HCT116 (cell line): ENCODE measurements at places on chromosomes 16 and 17.

GRCh38 chr17:8162997-8163977 is 539 bp upstream of the VAMP2 start:
- DNase-seq, result no peak

- peak; percentile 61 for DNase-seq
Measured at GRCh38 chr17:16273499-16273898, 56.5 kb downstream of the PIGL start.

GRCh38 chr17:75845058-75845711 is 981 bp upstream of the UNC13D start:
- DNase-seq, result peak; percentile 96

- no peak for DNase-seq
Measured at GRCh38 chr17:33433581-33433980, 140.5 kb upstream of the ASIC2 start.

- no peak for DNase-seq
Measured at GRCh38 chr17:64216338-64217248, 46.5 kb downstream of the TEX2 start.

DNA sequence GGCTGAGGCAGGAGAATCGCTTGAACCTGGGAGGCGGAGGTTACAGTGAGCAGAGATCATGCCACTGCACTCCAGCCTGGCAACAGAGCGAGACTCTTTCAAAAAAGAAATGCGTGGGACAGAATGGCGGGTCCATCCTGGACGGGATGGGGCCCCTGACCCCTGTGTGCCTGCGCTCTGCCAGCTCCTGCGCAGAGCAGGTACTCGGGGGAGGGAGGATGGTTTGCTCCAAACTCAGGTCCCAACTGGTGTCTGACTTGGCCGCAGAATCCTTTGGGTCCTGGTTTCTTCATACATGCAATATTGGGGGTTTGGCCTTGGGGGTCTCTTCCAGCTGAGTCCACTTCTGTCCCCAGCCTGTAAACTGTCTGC is 10.4 kb downstream of the CHMP6 start:
- no peak for DNase-seq

GRCh38 chr17:42530952-42531454 is 5.0 kb upstream of the NAGLU start:
- no peak for DNase-seq

- peak; percentile 85 for DNase-seq
Measured at GRCh38 chr16:88264641-88265285, 118.0 kb upstream of the ZNF469 start.

GRCh38 chr17:42132941-42133340 is 10.3 kb downstream of the HSPB9 start:
- no peak for DNase-seq

GRCh38 chr17:6666557-6666956 is 15.0 kb downstream of the C17orf100 start:
- DNase-seq, result no peak

- no peak for DNase-seq
Measured at GRCh38 chr16:2753733-2754020, 1.2 kb downstream of the SRRM2 start.

GRCh38 chr17:22278302-22279275 is 586.3 kb downstream of the KCNJ18 start:
- no peak for DNase-seq
